Common myeloid progenitor, CD34-positive (primary cell): ENCODE measurements at places on chromosomes 5 and 9.

DNA sequence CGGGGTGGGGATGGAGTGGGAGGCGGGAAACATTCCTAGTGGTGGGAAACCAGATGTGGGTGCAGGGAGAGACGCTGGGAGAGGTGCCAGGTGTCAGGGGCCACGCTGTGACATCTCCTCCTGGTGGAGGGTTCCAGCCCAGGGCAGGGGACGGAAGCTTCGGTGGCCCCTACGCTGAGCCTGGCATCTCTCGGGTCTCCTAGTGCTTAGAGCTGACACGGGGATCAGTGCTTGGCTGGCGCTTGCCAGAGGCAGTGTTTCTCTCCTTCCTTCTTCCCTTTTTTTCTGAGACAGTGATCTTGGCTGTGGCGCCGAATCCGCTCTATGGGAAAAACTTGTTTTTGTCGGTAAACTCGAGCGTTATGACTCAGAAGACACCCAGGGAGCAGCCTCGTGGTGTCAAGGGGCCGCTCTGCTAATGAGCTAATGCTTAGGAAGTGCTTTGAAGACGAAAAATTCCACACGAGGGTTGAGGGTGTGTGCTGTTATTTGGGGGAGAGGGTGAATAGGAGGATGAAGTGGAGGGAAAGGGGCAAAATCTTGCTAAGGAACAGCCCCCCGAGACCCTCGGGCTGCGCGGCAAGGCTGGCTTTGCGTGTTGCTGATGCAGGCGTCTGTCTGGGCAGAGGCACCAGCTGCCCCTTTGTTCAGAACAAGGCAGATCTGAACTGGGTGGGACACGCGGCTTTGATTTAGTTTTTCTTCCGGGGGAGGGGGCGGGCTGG is 20.4 kb upstream of the IER5L start:
- no peak for DNase-seq

- no peak for DNase-seq
Observed at GRCh38 chr9:85451680-85452079, 290.1 kb downstream of the AGTPBP1 start.

- DNase-seq = no peak
Observed at GRCh38 chr5:51466214-51466613, 83.0 kb downstream of the ISL1 start.

GRCh38 chr9:109122726-109123621 is 3.2 kb upstream of the TMEM245 start:
- DNase-seq = no peak

- DNase-seq = no peak
Observed at GRCh38 chr9:94919376-94920098, 193.0 kb downstream of the AOPEP start.

GRCh38 chr9:121178676-121179372 is 22.8 kb downstream of the RAB14 start:
- no peak for DNase-seq

DNA sequence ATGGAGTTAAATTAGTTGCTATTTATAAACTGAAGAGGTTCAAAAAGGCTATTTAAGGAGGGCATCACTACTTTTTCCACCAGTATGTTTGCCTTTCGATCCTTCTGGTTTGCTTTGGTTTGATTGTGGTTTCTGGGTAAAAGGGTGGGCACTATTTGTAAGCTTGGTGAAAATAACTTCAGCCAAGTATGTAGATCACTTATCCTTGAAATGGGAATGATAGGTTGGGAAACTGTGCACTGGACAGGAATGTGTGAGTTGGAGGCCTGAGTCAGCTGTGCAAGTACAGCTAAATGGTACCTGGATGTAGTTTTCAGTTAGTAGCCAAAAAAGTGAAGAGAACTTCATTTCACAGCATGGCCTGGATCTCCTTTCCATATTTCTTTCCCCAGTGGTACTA is 466.2 kb downstream of the ENC1 start:
- no peak for DNase-seq

DNA sequence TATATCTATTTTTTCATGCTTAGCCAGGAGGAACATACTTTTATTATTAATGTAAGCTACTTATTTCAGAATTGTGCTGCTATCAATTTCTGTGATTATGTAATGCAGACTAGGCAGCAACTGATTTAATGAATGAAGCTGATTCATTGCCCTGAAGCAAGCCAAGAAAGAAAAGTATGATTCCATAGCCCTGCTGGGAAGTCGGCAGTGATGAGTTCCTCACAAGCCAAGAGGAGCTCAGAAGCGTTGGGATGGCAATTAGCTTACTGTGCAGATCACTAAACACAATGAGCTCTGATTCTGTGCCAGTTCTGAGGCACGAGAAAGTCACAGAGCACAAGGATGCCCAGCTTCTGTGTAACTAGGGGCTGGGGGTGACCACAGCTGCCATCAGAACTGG is 254.3 kb upstream of the KLF9 start:
- DNase-seq = no peak

- peak; percentile 35 for DNase-seq
Observed at GRCh38 chr5:138900281-138900965, 25.3 kb upstream of the LRRTM2 start.

GRCh38 chr5:2742921-2743679 is 8.4 kb downstream of the IRX2 start:
- DNase-seq = no peak

DNA sequence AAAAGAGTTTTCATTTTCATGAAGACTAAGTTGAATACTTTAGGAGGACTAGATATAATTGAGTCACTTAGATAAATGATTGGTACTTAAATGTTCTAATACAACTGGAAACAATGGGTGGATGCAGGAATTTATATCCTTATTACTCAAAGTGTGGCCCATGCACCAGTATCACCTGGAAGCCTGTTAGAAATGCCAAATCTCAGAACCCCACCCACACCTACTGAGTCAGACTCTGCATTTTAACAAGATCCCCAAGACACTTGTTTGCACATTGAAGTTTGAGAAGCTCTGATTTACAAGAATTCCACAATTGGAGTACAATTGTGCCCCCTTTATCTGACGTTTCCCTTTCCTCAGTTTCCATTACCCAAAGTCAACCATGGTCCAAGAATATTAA is 239.0 kb downstream of the AUH start:
- DNase-seq = no peak

GRCh38 chr5:34914671-34915138 is 599 bp downstream of the RAD1 start:
- DNase-seq = no peak

- peak; percentile 38 for DNase-seq
Observed at GRCh38 chr9:114475412-114476135, 29.7 kb downstream of the WHRN start.

GRCh38 chr5:55993013-55993412 is 1.8 kb downstream of the IL6ST start:
- DNase-seq = no peak

DNA sequence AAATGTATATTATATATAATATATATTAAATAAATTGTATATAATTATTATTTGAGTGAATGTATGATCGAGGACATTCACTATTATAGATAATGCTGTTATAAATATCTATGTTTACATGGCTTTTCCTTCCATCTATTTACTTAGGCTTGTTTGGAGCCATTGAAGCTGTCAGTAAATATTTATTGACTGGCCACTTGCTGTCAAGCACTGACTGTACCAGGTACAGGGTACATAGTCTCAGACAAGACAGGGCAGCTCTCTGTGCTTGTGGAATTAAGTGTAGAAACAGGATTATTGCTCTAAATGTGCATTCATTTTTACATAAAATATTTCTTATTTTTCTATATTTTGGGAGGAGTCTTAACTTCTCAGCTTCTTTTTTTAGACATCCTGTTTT is 16.4 kb downstream of the FAXDC2 start:
- no peak for DNase-seq

DNA sequence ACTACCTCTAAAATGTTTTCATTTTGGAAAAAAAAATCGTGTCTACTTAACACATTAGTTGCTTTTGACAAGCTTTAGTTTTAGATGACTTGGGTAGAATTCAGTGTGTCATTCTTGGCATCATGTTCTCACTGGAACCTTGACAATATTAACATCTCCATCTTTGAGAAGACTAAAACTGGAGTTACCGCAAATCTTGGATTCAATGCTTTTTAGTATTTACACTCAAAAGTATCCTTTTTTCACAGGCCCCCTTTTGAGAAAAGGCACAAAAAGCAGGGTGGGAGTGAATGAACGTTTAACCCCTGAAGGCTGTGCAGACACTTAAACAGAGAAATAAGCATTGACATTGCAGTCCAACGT is 549.1 kb downstream of the CSNK1G3 start:
- DNase-seq = no peak

- no peak for DNase-seq
Observed at GRCh38 chr5:88976914-88977313, 93.9 kb upstream of the MEF2C start.

DNA sequence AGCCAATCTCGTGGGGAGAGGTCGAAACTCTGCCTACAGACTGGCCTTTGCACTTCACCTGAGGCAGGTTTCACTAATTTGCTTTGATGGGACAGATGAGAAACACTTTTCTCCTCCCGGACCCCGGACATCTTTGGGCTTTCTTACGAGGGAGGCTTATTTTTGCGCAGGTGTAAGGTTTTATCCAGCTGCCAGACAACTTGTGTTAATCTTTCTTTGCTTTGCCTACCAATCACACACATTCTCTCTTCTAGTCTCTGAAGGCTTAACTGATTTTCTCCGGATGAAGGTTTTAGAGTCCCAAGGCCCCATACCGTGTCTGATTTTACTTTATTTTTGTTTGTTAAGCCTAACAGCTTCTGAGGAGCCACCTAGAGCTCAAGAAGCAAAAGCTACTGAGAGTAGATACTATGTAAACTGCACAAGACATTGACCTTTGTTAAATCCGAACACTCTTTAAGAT is 436 bp upstream of the EMB start:
- DNase-seq = no peak

DNA sequence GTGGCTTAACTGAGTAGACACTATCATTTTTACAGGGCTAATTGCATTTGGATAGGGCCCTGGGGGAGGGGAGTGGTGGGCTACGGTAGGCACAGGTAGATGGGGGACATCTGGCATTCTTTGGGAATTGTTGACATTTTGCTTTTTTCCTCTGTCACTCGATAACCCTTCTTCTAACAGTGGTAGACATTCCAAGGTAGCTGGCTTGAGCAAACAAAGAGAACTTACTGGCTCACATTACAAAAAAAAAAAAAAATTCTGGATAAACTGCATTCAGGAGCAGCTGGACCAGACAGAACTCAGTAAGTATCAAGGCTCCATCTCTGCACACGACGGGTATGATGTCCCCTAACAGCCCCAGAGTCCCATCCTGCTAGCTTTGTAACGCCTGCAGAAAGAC is 585.2 kb downstream of the ZNF608 start:
- DNase-seq = no peak

DNA sequence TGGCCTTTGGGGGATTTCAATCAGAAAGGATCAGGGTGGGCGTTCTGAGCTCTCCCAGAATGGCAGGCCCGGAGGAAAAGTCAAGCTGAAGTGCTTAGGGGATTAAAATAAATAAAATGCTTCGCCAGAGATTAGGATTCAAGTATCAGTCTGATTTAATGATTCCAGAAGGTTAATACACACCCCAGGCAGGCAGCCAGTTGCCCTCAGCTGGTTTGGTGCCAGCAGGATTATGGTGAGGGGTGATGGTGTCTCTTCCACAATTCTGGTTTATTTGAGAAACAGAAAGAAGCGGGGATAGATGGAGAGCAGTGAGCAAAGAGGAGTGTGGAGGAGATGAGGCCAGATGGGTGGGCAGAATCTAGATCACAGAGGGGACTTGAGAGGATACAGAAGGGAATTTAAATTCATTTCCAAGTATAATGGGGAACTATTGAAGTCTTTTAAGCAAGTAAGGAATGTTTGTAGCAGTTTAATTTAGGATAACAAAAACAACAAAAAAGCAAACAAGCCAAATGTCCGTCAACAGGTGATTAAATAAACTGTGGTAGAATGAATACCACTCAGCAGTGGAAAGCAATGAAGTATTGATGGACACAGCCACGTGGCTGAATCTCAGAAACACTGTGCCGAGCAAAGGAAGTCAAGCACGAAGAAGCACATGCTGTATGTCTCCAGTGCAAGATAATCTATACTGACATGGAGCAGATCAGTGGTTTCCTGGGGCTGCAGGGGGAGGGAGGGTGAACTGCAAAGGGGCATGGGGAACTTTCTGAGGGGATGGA is 297.7 kb downstream of the MSX2 start:
- DNase-seq = no peak

DNA sequence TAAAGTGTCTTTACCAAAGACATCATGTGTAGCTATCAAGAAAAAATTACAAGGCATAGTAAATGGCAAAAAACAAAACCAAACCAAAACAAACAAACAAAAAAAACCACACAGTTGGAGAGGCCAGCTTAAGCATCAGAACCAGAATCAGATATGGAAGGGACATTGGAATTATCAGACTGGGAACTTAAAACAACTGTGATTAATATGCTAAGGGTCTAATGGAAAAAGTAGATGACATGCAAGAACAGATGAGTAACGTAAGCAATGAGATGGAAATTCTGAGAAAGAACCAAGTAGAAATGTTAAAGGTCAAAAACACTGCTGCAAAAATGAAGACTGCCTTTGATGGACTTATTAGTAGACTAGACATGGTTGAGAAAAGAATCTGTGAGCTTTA is 75.9 kb downstream of the FBXO38 start:
- DNase-seq = no peak

- no peak for DNase-seq
Observed at GRCh38 chr5:68345582-68345981, 130.0 kb downstream of the PIK3R1 start.

DNA sequence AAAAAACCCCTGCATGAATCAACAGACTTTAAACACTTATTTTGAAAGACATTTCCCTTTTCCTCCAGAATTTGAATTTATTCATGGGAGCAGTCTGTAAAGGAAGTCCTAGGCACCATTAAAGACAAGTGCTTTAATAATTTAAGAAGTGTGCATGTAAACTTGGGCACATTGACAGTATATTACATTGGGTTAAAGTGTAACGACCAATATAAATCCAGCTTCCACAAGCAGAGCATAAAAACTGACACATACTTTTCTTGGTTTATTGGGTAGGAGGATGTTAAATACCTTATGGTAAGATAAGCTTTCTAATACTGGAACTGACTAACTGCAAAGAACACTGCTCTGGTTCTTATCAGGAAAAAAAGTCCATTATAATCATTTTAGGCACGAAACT is 1.2 kb upstream of the ENTREP1 start:
- no peak for DNase-seq
